Lung (tissue), 17 donors: ENCODE measurements at places on chromosomes 1 and 21. TPM values are rescaled to one million over a fixed set of nuclear protein-coding genes. Genes with fewer than 3 reads are reported as not detected.

The MANEAL gene
- 8.1 TPM for total RNA-seq

DNA sequence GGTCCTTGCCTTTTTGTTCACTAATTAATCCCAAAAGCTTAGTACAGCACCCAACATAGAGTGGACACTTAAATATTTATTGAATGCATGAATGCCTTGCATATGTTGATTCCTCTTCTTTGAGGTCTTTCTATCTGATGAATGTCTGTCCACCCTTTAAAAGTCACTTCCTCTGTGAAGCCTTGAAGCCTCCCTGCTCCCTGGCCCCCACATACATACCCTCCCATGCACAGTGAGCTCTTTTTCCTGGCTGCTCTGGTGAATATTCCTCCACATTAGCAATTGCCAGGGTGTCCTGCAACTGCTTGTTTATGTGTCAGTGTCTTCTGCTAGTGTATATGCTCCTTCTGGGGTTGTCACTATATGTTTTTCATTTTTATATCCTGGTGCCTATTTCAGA, 8.2 kb upstream of the FAM78B start:
- no peaks in the 10 kb centered on the region for H3K36me3 ChIP-seq
- H3K4me3 ChIP-seq = no peak overlapping the region
- no peak overlapping the region for H3K27ac ChIP-seq
- peaks cover 2% of the 10 kb centered on the region for H3K27me3 ChIP-seq
- DNase-seq = no peak

DNA sequence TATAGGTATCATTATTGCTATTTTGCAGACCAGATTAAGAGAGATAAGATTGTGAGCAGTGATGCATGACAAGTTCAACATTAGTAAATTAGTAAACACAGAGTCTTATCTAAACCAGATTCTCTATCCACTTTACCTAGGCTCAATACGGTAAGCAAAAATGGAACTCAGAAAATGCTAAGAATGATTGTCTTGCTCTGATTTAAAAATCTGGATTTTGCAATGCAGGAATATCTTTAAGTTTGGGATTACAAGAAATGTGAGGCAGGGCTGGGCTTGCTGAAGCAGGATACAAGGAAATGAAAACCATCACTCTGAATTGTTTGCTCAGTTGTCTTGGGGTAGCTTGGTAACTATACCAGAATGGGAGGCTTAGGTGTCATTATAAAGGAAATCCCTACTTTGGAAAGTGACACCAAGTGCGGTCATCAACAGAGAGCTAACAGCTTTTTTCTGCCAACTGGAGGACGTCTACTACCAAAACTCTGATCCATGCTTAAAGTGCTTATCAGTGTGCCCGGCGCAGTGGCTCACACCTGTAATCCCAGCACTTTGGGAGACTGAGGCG, 332.7 kb upstream of the RUNX1 start:
- DNase-seq = no peak
- H3K36me3 ChIP-seq = no peaks in the 10 kb centered on the region
- no peak overlapping the region for H3K4me3 ChIP-seq
- H3K4me1 ChIP-seq = no peaks in the 10 kb centered on the region
- H3K27ac ChIP-seq = no peak overlapping the region

- DNase-seq = no peak
- H3K4me1 ChIP-seq = peaks cover 2% of the 10 kb centered on the region
- H3K36me3 ChIP-seq = peaks cover 12% of the 10 kb centered on the region
- no peaks in the 10 kb centered on the region for H3K27me3 ChIP-seq
- H3K27ac ChIP-seq = no peak overlapping the region
- no peak overlapping the region for H3K4me3 ChIP-seq
These were observed 19.3 kb upstream of the TBX19 start for GRCh38 chr1:168261390-168261789.

DNA sequence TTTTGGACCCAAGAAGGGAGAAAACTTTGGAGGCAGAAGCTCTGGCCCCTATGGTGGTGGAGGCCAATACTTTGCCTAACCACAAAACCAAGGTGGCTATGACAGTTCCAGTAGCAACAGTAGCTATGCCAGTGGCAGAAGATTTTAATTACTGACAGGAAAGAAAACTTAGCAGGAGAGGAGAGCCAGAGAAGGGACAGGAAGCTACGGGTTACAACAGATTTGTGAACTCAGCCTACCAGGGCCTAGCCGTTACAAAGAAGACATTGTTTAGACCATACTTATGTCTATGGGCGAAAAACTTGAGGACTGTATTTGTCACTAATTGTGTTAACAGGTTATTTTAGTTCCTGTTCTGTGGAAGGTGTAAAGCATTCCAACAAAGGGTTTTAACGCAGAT, 10.4 kb upstream of the ACOT11 start:
- H3K27me3 ChIP-seq = no peaks in the 10 kb centered on the region
- H3K36me3 ChIP-seq = no peaks in the 10 kb centered on the region
- peaks cover 4% of the 10 kb centered on the region for H3K4me1 ChIP-seq
- no peak overlapping the region for H3K27ac ChIP-seq
- no peak for DNase-seq

GRCh38 chr1:150720703-150721102, at the start of gene HORMAD1:
HORMAD1 (minus strand) TSS chr1:150720895; CDS start chr1:150719505, 1,390 bp downstream.
- H3K36me3 ChIP-seq = no peaks in the 10 kb centered on the region
- H3K27me3 ChIP-seq = no peaks in the 10 kb centered on the region
- H3K4me3 ChIP-seq = no peak within 1 kb of the TSS
- DNase-seq = no peak
- no peak within 1 kb of the TSS for H3K27ac ChIP-seq

DNA sequence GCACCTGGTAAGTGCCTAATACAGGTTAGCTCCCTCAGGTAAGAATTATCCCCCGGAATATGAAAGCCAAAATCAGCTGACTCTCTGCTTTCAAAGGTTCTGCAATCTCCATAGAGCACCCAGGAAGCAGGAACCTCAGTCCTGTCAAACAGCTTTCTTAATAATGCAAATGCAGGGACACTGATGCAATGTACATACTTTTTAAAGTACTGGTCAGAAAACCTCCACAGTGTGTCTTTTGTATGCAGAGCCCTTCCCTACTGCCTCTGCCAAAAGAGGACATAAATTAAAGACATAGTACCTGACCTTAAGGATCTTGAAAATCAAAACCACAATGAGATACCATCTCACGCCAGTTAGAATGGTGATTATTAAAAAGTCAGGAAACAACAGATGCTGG, 365.0 kb upstream of the KAZN start:
- no peaks in the 10 kb centered on the region for H3K27me3 ChIP-seq
- no peaks in the 10 kb centered on the region for H3K36me3 ChIP-seq
- no peak overlapping the region for H3K27ac ChIP-seq
- no peak overlapping the region for H3K4me3 ChIP-seq
- no peak for DNase-seq

- H3K4me3 ChIP-seq = no peak overlapping the region
- H3K4me1 ChIP-seq = no peaks in the 10 kb centered on the region
- no peak overlapping the region for H3K27ac ChIP-seq
- no peaks in the 10 kb centered on the region for H3K27me3 ChIP-seq
- DNase-seq = no peak
These were observed 16.1 kb downstream of the SLC30A7 start for GRCh38 chr1:100912019-100912418.
